Activated CD4-positive, alpha-beta memory T cell treated with anti-CD3 and anti-CD28 coated beads for 36 hours (primary cell): ENCODE measurements at places on chromosomes 2 and 18.

GRCh38 chr18:55136258-55136657 lies 177.0 kb upstream of the CCDC68 start:
- DNase-seq, result no peak

DNA sequence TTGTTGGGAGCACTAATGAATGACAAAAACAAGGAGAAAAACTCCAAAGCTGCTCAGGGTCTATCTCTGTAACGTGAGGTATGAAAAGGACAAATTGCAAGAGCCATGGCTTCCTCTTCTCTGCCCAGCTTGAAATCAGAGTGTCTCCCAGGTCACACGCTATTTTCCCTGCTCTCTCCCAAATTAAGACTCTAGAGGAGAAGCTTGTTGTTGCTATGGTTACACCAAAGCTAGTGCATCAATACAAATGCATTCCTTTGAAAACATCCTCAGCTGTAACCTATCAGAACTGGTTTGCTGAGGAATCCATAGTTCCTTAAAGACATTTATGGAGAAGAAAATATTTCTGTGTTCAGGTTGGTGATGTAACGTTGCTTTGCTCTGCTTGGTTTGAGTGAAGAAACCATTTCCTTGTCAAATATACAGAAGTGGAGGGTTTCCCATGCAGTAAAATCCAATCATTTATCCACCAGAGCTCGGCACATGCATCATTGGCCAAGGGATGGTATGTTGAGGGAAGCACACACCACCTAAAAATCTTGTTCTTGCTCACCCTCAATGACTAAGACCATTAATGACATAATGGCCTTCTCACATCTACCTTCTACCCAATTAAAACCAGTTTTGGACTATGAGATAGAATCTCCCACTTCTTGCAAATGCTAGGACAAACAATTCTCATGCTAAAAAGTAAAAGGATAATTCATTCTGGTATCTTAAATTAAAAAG lies 2135.6 kb upstream of the CELF4 start:
- DNase-seq, result no peak

GRCh38 chr18:52936931-52937330 lies 596.9 kb downstream of the DCC start:
- DNase-seq, result no peak

DNA sequence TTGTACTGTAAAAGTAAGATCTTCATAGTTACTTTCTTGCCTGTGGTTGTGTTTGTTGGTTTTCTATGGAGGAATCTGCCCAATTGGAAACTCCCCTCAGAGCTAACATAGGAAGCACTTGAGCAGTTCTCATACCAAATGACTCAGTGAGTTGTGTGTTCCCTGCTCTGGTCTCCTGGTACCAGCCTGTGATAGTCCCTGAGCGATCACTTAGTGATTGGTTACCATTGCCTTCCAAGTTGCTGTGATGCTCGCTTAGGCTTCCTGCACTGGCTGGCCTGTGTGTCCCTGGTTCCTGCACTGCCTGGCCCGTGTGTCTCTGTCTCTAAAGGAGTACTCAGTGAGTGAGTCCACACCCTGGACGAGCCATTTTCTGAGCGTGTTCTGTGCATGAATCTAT lies 133.0 kb downstream of the MAP4K4 start:
- DNase-seq, result peak; percentile 56

DNA sequence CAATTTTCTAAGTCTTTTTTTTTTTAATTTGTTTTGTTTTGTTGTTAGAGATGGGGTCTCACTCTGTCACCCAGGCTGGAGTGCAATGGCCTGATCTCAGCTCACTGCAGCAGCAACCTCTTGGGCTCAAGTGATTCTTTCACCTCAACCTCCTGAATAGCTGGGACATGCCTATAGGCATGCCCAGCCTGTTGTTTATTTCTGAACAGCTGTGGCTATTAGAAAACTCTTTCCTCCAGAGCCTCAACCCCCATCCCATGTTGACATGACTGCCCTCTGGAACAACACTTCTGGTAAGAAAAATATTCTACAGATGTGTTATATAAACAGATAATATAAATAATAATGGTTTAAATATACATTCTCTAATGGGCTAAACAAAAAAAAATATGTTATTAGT lies 44.4 kb upstream of the TWSG1 start:
- DNase-seq, result no peak

- no peak for DNase-seq
Observed at GRCh38 chr2:231012463-231012862, 16.5 kb downstream of the SPATA3 start.

GRCh38 chr18:78501251-78501650 lies 478.4 kb upstream of the SALL3 start:
- DNase-seq, result no peak

DNA sequence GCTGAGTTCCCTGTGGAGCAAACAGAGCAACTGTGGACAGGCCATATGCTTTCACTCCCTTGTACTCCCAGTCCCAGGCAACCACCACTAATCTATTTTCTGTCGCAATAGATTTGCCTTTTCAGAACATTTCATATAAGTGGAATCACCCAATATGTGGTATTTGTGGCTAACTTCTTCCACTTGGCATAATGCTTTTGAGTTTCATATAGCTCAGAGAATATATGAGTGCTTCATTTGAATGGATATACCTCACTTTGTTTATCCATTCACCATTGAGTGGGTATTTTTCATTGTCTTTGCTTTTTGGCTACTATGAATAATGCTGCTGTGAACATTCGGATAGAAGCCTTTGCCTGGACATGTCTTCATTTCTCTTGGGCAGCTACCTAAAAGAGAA lies 151.9 kb downstream of the CERS6 start:
- DNase-seq, result no peak

DNA sequence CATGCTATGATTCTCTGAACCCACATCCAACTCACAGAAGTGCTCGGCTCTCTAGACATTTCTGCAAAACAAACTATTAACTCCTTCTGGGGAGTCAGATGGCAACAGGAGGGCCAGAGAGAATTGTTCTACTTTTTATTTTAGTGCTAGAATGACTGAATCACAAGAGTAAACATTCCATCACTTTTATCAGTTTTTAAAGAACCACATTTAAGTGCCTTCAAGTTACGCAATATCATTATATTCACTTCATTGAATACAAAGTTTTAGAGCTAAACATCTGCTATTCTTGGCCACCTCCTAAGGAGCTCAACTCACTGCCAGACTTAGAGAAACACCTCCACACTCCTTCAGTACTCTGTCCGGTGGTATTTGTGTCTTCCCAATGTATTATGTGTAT lies 22.4 kb downstream of the B4GALT6 start:
- DNase-seq, result no peak

- no peak for DNase-seq
Observed at GRCh38 chr18:38368246-38368645, 802.6 kb upstream of the CELF4 start.

GRCh38 chr2:17827316-17827715 lies 11.1 kb downstream of the MSGN1 start:
- no peak for DNase-seq
